HuH-7 (cell line): ENCODE measurements at places on chromosomes 3 and 15.

DNA sequence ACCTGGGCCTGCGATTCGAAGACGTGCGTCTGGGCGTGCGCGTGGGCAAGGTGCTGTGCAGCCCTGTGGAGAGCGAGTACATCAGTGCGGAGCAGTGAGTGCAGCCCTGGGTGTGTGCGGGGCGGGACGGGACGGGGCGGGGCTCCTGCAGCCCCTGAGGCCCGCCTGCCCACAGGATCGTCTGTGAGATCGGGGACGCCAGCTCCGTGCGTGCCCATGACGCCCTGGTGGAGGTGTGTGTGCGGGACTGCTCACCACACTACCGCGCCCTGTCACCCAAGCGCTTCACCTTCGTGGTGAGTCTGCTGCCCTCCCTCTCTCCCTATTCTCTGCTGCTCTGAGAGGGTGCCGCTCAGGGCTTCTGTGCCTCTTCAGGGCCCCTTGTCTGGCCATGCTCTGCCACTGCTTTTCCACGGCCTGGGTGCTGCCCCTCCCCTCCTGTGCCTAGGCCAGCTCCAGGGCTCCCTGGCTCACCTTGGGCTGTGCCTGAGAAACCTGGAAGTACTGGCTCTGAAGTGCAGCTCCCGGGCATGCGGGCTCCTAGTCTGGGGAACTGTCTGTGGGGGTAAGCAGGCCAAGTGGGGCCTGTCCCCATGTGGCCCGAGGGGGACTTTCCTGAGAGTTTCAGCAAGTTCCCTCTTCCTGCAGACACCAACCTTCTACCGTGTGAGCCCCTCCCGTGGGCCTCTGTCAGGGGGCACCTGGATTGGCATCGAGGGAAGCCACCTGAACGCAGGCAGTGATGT lies 31.8 kb downstream of the PLXNA1 start:
- no peak for DNase-seq

DNA sequence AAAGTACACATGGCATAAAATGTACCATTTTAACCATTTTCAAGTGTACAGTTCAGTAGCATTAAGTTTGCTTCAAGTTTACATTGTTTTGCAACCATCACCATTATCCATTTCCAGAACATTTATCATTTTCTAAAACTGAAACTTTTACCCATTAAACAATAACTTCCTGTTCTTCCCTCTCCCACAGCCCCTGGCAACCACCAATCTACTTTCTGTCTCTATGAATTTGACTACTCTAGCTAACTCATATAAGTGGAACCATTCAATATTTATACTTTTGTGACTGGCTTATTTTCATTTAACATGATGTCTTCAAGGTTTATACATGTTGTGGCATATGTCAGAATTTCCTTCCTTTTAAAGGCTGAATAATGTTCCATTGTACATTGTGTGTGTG lies 19.9 kb downstream of the TMEM62 start:
- no peak for DNase-seq

GRCh38 chr15:95279277-95280019 lies 1048.1 kb downstream of the MCTP2 start:
- DNase-seq, result no peak

DNA sequence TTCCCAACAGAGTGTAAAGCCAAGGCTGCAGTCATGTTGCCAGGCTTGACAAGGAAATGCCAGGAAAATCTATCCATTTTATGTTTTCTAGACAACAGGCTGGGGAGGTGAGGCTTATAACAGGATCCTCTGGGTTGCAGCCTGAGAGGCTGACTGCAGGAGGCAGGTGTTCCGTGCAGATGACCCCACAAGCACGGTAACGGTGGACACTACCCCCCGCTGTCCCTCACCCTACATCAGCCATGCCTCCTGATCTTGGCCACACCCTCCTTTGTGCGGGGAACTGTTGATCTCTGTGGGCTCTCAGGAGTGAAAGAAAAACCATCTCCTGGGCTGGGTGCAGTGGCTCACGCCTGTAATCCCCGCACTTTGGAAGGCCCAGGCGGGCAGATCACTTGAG lies 68.0 kb upstream of the ADPGK start:
- DNase-seq, result no peak

- no peak for DNase-seq
Observed at GRCh38 chr3:13158871-13159270, 85.6 kb upstream of the IQSEC1 start.

- no peak for DNase-seq
Observed at GRCh38 chr3:140089403-140090072, 154.6 kb downstream of the CLSTN2 start.

DNA sequence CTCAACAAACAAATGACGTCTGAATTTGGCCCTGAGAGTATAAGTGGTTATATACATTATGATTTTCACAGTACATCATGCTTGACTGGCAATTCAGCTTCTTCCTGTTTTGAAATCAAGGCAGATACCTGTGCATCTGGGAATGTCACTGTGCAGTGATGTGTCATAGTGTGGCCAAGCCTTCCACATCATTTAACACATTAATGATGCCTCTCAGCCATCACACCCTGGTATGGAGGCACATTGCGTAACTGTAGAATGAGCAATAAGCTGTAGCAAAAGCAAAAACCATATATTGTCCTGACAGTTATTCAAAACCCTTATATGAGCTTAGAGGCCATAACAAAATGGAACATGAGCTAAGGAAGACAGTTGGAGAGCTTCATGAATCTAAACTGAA lies 246.0 kb downstream of the EPHA3 start:
- no peak for DNase-seq

GRCh38 chr3:133891662-133892378 lies 3.9 kb downstream of the RAB6B start:
- no peak for DNase-seq

DNA sequence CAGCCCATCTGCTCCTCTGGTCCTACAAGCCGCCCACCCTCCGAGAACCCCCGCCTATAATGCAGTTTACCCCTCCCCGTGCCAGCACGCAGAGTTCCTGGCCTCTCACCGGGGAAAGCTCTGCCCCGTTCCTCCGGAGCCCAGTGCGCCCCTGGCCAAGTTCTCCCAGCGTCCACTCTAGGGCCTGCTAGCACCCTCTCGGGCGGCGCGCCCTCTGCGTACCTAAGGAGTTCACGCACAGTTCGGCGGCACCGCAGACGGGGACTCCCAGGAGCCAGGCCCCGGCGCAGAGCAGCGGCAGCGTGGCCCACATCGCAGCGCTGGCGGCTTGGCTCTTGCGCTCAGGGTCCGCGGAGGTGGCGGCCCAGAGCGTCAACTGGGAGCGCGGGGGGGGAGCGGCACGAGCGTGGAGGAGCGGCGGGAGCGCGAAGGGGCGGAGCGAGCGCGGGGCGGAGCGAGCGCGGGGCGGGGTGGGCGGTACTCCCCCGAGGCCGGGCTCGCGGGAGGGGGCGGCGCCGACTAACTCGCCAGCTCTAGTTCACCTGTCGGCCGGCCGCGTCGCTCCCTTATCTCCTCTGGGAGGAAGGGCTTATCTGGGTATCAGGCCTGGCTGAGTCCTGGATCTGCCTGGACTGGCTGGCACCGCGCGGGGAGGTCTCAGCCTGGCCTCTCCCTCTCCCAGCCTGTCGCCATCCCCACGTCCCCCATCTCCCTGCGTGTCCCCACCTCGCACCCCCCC lies at the start of gene CTSH:
Gene CTSH (minus strand): TSS at position 378 of the 739 bp plus-strand sequence. CDS start 65 bp downstream, at position 313.
- peak; percentile 88 for DNase-seq

GRCh38 chr3:32950516-32950915 lies 928 bp upstream of the CCR4 start:
- DNase-seq, result no peak

DNA sequence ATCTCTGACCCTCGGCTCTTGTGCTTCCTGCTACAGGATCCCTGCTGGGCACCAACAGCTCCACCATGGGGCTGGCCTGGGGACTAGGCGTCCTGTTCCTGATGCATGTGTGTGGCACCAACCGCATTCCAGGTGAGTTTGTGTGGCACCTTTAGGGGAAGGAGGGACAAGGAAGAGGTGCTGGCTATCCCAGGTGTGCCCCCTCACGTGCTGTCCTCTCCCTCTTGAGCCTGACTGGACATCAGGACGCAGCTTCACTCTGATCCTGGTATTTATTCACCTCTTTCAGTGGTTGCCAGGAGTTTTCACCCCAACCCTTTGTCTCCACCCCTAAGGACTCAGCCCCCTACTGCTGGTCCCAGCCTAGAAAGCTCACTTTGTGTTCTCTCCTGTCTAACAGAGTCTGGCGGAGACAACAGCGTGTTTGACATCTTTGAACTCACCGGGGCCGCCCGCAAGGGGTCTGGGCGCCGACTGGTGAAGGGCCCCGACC lies 960 bp downstream of the THBS1 start:
- peak; percentile 79 for DNase-seq

DNA sequence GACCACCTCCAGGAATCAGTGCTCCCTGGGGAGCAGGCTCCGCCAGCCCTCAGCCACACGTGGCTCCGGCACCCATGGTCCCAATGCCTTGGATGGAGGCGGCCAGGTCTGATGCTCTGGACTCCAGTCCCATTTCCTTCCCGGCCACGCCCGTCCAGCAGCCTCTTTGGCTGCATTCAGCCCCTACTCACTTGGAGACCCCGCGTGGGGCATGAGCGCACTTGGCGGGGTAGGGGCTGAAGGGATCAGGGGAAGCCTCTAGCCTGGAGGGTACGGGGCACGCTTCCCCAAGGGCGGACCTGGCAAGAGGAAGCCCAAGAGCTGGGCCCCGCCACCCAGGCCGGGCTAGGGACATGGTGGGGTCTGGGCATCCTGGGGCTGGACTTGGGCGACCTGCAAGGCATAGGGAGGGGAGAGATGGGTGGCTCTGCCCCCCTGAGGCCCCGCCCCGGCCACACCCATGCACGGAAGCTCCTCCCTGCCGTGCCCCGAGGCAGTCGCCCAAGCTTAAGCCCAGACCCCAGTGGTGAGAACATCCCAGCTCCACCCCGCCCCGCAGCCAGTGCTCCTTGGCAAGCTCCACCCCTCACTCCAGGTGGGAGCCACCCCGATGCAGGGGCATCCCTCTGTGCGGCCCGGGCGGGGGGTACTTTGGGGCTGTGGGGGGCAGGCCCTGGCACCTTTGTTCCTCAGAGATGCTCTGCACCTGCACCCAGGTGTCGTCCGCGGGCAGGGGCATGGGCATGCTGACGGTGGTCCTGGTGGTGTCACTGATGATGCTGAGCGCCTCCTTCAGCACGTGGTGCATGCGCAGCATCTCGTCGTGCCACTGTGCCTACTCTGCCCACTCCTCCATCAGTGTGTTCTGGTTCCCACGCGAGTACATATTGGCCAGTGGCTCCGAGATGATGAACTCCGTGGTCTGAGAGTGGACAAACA lies 163.5 kb downstream of the GOLGA6L4 start:
- DNase-seq, result no peak

GRCh38 chr3:24573576-24573975 lies 78.9 kb upstream of the THRB start:
- DNase-seq, result no peak

GRCh38 chr3:38556640-38557358 lies 60.7 kb downstream of the EXOG start:
- no peak for DNase-seq

- no peak for DNase-seq
Observed at GRCh38 chr3:17974206-17974841, 231.9 kb upstream of the TBC1D5 start.

DNA sequence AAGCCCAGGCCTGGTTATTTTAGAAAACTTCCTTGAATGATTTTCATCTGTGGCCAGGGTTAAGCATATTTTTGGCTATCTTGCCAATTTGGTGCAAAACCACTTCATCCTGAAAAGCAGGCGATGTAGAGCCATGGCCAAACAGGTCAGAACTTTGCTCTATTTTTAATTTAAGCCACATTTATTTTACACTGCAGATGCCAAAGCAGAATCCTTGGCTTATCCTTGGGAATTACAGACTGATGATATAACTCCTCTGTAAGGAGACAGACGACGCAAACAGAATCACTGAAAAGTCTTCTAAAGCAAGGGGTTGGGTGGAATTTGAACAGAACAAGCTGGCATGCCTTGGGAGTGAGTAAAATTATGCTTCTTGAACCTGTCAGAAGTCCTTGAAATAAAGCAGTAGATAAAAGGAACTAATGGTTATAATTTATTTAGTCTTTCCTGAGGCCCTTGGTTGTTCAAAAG lies 121.9 kb downstream of the CHST2 start:
- DNase-seq, result no peak

GRCh38 chr3:17195192-17195611 lies 310.4 kb downstream of the PLCL2 start:
- DNase-seq, result peak; percentile 15

DNA sequence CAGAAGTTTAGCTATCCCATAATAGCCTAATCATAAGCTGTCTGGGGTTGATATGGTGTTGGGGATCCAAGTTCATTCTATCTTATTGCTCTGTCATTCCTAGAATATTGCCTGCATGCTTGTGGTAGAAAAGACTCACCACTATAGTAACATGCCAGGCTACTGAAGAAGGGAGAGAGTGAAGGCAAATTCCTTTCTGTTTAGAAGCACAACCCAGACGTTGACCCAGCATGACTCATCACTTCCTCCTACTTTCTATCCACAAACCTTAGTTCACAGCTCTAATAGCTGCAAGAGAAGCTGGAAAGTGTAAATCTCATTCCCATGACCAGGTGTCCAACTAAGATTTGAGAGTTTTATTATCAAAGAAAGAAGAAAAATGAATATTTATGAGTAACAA lies 57.8 kb upstream of the NMD3 start:
- DNase-seq, result no peak

DNA sequence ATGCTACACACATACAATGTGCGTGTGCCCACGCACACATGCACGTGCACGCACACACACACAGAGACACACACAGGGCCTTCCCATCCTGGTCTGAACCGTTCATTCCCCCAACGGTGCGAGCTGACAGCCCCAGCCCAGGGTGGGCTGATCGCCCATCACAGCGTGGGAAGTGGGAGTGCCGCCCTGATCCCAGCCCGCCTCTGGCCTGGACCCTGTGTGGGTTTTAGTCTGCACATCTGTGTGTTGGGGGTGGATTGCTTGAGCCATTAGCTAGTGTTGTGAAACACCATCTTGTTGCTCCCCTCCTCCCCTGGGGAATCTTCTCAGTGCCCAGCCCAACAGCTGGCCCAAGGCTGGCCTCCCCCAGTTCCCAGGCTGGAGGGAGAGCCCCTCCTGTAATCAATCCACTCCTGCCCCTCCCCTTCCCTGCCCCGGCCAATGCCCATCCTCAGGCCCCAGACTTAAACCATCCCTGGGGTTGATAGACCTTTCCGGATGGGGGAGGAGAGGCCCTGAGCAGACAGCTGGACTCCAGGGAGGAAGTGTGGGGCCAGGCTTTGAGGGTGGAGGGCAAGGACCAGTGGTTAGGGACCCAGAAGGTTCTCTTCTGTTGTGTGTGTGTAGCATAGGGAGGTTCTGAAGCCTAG lies 8.3 kb downstream of the SEMA3G start:
- no peak for DNase-seq

DNA sequence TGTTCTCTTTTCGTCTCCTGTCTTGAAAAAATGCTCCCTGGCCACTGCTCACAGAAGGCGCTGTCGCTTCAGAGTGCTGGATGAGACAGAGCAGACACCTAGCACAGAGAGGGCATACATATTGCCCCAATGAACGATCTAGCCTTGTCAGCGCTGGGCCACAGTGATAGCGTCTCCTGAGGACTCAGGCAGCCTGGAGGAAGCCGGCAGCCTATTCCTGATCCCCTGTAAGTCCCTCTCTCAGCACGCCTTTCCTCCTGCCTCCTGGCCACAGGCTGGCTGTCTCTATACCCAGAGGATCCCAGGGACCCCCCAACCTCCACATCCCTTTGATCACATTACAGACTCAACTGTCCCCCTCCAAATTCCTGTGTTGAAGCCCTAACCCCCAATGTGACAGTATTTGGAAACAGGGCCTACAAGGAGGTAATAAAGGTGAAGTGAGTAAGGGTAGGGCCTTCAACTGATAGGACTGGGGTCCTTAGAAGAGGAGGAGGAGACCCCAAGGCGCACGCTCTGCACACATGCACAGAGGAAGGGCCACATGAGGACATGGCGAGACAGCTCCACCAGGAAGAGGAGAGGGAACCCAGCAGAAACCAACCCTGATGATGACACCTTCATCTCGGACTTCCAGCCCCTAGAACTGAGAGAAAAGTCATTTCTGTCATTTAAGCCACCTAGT lies 7.5 kb downstream of the PLA2G4F start:
- no peak for DNase-seq
